H9 (cell line): ENCODE measurements at places on chromosomes 4 and X.

GRCh38 chr4:180436361-180436760 lies 1806.8 kb upstream of the TENM3 start:
- DNase-seq: no peak

GRCh38 chr4:8329859-8330761 lies 60.6 kb downstream of the HTRA3 start:
- DNase-seq: peak; percentile 8

- DNase-seq: no peak
These were observed 152.3 kb upstream of the PRDX4 start for GRCh38 chrX:23515028-23515427.

GRCh38 chr4:23924556-23924955 lies 34.7 kb upstream of the PPARGC1A start:
- DNase-seq: no peak

DNA sequence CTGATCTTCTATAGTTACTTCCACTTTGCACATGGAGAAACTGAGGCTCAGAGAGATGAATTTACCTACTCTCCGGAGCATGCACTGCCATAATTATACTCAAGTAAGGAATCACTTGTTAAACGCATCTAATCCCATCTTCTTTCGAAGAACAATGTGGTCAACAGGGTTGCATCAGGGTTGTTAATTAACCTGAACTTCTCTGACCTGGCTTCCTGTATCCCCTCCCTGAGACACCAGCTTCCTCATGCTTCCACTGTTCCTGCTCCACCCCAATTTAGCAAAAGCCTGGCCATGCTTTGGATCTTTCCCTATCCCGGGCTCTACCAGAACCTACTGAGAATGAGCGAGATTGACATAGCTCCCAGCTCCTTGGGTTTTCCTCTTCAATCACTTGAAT lies 136.7 kb downstream of the SMIM20 start:
- no peak for DNase-seq

DNA sequence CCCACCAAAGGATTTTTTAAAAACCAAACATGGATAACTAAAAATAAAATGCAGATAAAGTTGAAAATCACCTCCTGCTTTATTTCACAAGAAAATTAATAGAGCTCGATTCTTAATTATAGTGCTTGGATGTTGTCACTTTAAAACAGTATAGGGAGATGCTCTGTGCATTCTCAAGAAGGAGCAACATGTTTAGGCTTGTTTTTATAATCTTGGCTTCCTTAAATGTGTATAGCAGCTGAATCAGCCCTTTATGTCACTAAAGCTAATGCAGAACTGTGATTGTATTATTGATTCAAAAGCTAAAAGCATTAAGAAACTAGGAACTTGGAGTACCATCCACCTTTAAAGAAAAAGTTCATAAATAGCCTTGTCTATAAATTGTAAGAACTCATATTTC lies 12.9 kb downstream of the UTP3 start:
- DNase-seq: no peak
